Fibroblast of skin of scalp (primary cell): ENCODE measurements at places on chromosomes 5 and 9.
A peak's percentile ranks its signal among the peaks of the same experiment; 100 is the strongest.

- DNase-seq: no peak
Observed at GRCh38 chr9:107827304-107827703, 337.7 kb upstream of the KLF4 start.

DNA sequence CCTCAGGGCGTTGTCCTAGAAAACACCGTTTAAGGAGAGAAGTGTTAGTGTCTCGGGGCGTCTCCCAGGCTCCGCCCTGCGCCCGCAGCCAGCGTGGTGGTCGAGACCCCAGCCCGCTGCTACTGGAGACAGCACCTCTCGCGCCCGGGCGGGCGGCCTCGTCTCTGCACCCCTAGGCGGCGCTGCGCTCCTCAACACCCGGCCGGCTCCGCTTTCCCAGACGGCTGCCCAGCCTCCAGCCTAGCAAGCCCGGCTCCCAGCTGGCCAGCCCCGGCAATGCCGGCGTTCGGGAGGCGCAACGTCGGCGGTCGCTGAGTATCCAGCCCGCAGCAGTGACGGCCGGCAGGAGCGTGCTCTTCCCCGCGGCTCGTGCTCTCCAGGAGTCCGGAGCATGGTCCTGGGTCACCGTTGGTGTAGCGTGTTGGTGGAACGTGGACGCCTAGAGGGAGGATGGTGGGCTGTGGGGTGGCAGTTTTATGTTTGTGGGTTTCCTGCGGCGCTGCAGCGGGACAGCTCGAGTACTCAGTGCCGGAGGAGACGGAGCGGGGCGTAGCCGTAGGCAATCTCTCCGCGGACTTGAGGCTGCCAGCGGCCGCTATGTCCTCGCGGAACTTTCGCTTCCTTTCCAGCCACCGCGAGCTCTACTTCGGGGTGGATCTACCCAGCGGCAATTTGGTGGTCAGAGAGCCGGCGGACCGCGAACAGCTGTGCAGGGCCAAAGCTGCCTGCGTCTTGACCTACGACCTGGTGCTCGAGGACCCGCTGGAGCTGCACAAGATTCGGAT is 536 bp downstream of the PCDHAC1 start:
- DNase-seq: peak; percentile 59

DNA sequence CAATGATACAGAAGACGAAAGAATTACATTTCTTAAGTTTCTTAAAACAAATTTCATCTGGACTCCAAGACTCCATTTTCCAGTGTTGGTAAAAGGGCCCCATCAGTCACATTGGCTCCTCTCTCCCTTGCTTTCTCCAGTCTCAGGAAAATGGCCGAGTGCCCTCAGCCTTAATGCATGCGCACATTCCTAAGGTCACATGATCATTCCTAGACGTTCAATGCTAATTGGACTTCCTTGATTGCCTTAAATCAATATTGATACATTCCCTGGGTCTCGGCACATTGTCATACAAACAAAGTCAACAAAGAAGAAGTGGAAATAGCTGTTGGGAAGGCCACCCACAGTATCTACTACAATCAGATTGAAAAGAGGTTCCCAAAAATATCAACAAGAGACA is 413.6 kb upstream of the GRAMD2B start:
- no peak for DNase-seq

DNA sequence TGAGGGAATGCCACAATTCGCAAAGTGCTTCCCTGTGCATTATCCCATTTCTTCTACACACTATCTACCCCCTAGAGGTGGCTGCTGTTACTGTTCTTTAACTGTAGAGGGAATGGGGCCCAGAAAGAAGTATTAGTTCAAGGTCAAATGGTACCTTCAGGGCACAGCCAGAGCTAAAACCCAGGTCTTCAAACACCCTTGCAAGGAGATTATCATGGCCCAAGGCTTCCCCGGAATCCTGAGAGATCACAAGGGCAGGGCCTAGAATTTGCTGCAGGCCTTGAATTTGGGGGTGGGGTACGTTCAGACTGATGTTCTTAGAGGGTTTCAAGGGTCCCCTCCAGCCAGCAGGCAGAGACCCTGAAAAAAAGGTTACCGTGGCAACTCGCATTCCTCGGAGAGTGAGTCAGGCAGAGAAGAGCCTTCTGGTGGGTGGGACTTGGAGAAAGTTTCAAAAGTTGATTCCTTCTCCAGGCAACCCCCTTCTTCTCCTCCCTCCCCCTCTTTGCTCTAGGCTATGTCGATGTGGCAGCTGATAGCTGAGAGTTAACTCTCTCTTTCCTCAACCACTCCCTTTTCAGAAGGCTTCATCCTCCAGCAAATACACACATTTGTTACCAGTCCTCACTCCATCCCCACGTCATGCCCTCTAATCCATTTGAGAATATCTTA is 1.9 kb downstream of the SPARC start:
- peak; percentile 99 for DNase-seq

DNA sequence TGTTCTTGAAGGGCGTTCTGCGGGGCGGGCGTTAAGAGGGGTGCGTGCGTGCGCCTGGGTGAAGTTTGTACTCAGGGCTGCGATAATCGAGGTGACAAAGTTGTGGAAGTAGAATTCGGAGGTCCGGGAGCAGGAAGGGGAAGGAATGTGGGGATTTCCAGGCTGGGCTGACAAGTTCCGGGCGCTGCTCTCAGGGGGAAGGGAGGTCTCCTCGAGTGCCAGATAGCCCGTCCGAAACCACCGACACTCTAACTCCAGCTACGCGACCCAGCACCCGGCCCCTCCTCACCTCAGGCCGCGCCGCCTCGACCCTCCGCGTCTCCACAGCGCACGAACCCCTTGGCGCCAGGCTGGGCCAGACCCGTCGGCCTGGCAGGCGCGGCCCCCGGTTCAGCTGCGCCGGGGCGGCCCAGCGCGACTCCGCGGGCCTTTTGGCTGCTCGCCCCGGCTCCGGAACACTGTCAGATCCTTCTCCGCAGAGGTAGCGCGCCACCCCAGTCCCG is at the start of gene IL6ST:
Gene IL6ST, minus strand, starts transcription at position 469 of the 503 bp plus-strand sequence. CDS start 18,685 bp downstream, outside the sequence.
- peak; percentile 71 for DNase-seq

GRCh38 chr5:39106322-39106721 is 32.1 kb upstream of the RICTOR start:
- DNase-seq: peak; percentile 10

- DNase-seq: peak; percentile 25
Observed at GRCh38 chr5:74201334-74202081, 439.0 kb downstream of the ENC1 start.

GRCh38 chr5:131530706-131531331 is 104.2 kb downstream of the RAPGEF6 start:
- no peak for DNase-seq

- DNase-seq: no peak
Observed at GRCh38 chr9:93088656-93089015, 7.4 kb upstream of the CARD19 start.

DNA sequence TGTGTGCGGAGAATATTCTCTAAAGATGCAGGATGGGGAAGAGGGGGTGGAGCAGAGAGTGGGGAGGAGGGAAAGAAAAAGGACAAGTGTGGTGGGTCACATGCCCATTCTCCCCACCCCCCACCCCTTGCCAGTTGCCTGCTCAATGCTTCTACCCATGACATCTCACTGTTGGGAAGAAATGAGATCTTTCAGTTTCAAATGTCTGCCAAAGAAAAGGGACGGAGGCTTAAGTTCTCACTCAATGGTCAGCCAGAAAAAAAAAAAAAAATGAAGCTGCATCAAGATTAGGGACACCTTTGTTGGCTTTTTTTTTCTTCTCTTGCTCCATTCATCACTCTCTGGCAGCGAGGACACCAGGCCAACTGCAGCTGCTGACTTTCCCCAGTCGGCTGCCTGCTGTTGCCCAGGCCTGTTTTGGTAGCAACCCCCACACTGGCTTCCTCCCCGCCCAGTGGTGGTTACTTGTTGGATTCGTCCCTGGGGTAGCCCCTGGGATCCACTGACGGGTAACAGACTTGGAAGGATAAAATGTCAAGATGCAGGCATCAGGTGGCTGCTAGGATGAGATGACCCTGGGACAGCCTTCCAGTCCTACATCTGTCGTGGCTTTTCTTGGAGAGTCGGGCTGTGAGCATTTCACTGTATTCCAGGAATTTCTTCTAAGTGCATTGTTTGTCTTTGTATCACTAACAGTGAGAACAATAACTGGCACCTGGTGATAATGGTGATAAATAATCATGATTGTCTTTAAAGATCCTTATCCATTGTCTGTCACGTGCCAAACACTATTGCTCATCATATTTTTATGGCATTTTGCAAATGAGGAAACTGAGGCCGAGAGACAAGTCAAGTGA is 9.1 kb downstream of the WWC1 start:
- no peak for DNase-seq

DNA sequence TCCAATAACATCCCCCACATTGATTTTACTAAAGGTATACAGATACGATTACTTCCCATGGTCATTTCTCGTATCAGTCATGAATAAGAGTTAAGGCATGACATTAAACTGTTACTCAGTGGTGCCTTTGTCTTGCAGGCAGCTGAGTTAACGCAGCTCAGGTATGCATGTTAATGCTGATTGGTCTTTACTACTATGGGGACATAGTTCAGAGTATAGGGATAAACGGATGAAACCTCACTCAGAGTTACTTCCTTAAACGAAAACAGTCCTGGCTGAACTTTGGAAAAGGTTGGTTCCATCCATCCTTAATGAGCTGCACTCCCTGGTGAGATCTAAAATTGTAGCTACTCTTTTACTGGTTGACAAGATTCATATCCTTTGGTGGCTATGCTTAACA is 87.0 kb downstream of the ACTL7B start:
- no peak for DNase-seq
